ENCODE measurements at places on chromosomes 11 and 22.

GRCh38 chr22:32607086-32607485 lies 132.5 kb downstream of the FBXO7 start:
- no peak for DNase-seq

GRCh38 chr22:36528795-36529751 lies at the start of gene EIF3D:
Gene EIF3D (minus strand): TSS chr22:36529166. CDS start chr22:36526121, 3,045 bp downstream.
- DNase-seq: peak; percentile 99

DNA sequence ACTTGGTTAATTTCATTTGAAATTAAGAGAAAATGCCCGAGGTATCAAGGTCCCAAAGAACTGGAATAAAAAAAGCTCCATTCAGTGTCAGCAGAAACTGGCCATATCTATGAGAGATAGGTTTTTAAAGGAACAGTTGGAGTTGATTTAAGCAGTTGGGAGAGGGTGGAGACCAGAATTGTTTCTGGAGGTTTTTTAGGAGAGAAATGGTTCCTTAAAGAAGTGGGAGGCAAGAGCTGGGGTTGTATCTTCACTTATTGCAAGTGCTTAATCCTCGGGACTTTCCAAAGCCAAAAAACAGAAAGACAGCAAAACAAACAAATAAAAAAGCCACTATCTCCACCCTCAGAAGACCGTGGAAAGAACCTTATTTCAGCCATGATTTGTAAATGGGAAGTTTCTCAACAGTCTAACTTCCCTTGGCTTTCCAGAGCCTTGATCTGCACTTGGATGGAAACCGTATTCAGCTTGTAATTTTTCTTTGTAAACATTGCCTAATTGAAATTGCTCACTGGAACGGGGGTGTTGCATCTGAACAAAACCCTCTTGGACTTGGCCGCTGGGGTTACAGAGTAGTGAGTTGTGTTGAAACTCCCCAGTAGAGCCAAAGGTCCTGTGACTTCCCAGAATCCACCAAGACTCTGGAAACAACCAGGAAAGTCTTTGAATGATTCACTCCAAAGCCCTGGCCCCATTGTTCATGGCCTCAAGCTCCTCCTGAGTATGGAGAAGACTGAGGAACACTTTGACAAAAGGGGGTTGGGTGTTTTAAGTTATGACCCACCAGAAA lies 115.6 kb downstream of the SLC1A2 start:
- DNase-seq: no peak

DNA sequence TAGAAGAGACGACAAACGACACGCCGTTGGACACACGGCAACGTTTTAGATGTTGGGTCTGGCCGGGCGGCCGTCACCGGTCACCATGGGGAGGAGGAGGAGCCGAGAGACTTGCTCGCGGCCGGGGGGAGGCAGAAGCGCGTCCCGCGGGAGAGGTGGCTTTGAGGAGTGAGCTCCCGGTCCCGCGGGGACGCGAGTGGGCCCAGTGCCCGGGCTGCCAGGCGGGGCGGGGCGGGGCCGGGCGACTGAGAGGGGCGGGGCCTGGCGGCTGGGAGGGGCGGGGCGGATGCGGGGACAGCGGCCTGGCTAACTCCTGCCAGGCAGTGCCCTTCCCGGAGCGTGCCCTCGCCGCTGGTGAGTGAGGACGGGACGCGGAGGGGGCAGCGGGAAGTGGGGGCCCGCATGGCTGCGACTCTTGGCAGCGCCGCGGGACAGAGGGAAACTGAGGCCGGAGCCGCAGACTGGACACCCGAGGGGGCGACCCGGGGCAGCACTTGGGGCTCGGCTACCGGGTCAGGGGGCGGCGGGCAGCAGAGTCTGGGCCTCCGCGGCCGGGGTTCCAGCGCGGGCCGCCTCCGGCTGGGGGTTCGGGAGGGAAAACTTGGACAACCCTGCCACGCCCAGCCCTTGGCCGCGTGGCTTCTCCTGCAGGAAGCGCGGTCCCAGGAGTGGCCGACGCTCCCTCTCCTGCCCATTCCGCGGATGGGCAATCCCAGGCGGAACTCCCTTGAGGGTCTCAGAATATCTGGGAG lies at the start of gene TSPO:
Gene TSPO, plus strand, starts transcription at position 309 of the 752 bp plus-strand sequence. CDS start 7,680 bp downstream, outside the sequence.
- peak; percentile 62 for DNase-seq

DNA sequence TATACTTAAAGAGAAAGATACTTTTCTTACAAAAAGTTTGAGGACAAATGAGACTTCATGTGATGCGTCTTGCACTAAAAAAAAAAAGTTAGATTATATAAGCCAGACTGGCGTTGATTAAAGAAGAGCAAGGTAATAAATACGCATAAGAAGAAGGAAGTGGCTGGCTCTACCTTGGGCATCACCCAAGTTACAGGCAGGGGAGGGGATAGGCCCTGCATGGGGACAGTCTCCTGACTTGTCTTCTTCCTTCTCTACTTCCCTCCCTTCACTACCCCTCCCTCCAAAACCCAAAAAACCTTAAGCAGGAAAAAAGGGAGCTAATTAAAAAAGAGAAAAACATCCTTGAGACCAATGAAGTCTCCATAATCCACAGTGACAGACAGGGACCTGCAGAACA lies 22.3 kb upstream of the TMA7B start:
- no peak for DNase-seq

GRCh38 chr11:75476739-75477613 lies 44.0 kb upstream of the KLHL35 start:
- DNase-seq: no peak

GRCh38 chr11:69523453-69523852 lies 42.0 kb downstream of the LINC01488 start:
- DNase-seq: no peak

- no peak for DNase-seq
These were observed 48.4 kb upstream of the POU2AF1 start for GRCh38 chr11:111427471-111427912.

DNA sequence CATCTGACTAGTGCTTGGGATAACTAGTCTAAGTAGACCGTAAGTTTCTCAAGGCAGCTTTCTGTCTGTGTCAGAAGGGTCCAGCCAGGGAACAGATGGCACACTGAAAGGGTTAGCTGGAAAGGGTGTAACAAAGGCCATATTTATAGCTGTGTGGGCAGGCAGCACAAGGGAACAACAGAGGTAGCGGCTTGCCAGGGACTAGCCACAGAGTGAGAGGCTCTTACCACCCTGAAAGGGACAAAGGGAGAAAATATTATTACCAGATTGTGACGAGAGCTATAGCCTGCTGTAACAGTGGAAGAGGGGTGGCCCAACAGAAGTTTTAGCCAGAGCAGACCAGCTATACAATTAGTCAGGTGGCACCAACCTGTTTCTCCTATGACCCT lies 129.4 kb downstream of the CCDC34 start:
- DNase-seq: no peak

GRCh38 chr22:46045459-46046298 lies 68.7 kb upstream of the WNT7B start:
- DNase-seq: no peak

GRCh38 chr22:17264321-17265052 lies 45.3 kb upstream of the ADA2 start:
- no peak for DNase-seq

DNA sequence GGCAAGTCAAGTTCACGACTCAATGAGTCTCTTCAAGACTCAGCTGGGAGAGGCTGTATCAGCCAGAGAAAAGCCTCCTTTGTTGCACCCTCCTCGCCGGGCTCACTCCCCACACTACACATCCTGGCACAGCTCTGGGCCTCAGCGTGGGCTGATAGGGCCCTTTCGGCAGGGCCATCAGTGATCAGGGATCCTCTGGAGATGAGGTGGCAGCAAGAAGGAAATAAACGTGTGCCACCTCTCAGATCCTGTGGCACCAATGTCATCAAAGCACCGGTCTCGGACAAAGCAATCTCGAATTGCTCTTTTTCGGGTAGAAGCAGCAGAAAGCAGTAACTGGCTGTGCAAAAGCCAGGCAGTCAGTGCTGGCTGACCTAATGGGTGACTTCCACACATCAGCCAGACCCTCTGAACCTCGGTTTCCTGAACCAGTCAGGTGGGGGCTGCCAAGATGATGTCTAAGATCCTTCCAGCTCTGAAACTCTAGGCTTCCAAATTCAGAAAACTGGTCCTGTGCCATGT lies 2.1 kb downstream of the EHD1 start:
- no peak for DNase-seq

GRCh38 chr11:111923951-111924350 lies 5.2 kb downstream of the C11orf52 start:
- no peak for DNase-seq

DNA sequence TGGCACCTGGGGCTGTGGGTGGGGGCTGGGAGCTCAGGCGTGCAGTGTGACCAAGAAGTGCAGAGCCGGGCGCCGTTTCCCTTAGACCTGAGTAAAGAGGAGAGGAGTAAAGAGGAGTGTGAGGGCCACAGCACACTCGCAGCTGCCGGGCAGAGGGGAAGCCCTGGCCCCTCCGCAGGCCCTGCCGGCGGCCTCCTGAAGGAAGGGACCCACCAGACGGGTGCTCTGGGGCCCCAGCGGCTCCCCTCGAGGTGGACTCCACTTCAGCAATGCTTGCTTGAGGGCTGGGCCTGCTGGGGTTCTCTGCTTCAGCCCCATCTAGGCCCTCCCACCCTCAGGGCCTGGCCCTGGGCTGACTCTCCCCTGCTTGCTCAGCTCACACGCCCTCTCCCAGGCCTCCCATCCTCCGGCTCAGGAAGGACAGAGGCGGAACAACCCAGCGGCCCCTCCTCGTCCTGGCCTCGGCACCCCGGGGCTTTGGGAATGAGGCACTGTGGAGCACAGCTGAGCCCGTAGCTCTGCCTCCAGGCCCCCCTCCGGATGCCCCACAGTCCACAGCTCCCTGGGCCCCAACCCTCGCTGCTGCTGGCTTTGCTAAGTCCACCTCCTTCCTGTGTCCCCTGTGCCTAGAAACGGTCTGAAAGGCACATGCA lies 1198.7 kb downstream of the BRD1 start:
- DNase-seq: no peak

DNA sequence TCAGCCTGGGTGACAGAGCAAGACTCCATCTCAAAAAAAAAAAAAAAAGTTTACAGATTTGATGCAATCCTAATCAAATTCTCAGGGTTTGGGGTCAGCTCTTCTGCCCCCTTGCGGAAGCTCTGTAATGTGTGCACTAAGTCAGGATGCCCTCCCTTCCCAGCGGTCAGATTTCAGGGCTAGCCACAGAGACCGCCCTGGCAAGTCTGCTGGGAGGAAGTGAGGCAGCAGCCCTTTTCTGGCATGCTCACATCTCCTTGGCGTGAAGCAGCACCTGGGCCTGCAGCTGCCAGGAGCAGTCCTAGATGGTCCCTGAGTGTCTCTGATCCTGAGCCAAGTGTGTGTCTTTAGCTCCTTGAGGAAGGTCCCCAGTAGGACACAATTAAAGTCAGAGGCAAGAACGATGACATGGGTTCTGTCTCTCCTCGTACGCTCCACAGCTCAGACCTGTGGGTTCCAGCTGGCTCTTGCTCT lies 10.9 kb upstream of the APOBEC3C start:
- peak; percentile 59 for DNase-seq

All from effector memory CD4-positive, alpha-beta T cell (primary cell).